ENCODE measurements at places on chromosomes 7 and 10.

DNA sequence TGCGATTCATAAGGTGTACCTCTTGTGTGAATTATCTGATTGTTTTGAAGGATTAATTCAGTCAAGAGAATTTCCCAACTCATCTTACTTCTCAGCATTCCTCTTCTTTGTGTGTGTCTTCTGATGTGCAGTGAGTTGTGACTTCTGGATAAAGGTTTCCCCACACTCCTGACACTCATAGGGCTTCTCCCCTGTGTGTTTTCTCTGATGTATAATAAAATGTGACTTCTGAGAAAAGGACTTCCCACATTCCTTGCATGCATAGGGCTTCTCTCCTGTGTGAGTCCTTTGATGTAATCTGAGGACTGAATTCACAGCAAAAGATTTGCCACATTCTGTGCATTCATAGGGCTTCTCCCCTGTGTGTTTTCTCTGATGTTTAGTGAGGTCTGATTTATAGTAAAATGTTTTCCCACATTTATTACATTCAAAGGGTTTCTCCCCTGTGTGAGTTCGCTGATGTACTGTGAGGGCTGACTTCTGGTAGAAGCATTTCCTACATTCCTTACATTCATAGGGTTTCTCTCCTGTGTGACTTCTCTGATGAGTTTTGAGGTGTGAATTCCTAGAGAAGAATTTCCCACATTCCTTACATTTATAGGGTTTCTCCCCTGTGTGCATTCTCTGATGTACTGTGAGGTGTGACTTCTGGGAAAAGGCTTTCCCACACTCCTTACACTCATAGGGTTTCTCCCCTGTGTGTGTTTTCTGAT, 24.2 kb downstream of the ZNF25 start:
- no peak for DNase-seq

DNA sequence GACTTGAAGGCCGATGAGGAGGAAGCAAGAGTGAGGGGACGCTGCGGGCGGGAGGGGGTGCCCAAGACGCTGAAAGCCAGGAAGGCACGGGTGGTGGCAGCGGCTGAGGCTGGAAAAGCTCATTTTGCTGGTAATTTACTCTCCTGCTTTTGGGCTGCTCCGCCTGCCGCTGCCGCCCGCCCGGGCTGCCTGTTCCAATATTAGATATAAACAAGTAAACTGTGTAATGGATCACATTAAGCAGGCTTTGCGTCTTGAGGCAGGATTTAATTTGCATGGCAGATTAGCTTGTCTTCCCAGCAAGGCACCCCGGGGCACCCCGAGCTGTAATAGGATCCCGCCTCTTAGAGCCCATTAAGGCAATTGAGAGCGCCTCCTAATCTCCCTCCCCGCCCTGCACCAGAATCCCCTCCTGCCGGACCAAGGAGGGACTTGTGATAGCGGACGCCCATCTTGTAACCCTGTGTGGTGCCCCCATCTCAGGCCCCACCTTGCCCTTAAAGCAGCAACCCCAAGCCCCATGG, 46.1 kb upstream of the SLF2 start:
- no peak for DNase-seq

GRCh38 chr10:93915598-93915997, 21.8 kb downstream of the SLC35G1 start:
- no peak for DNase-seq

DNA sequence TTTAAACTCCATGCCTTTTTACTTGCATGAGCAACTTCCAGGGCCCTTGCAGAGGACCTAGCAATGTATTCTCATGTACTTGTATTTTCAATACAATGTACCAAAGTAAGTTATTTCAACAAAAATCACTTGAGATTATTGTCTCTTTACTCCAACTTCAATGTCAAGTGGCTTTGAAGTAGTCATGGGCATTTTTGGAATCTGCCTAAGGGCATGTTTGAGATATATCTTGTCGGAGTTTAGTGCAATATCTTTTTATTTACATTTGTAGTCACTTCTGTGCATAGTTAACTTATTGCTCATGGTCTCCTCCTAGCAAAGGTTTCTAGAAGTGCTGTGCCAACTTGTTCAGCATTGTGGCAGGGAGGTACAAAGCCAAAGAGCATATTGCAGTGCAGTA, 508.7 kb upstream of the SEMA3D start:
- no peak for DNase-seq

GRCh38 chr7:81410471-81411117, 359.3 kb downstream of the HGF start:
- DNase-seq, result no peak

DNA sequence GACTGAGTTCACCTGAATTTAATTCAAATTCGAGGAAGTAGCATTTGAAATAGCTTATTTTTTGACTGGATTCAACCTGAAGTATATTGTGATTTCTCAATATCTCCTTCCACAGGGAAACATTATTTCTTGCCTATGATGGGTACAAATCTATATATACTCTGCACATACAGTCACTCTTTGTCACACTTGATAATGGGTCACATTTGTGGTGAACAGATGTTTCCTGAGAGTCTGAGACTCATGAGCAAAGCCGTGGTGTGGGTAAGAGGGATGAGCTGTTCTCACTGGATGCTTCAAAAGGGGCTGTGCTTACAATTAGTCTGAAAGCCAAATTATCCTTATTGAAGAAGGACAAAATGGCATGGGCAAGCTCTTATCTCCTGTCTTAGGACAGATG, 18.0 kb upstream of the TBXAS1 start:
- DNase-seq, result no peak

DNA sequence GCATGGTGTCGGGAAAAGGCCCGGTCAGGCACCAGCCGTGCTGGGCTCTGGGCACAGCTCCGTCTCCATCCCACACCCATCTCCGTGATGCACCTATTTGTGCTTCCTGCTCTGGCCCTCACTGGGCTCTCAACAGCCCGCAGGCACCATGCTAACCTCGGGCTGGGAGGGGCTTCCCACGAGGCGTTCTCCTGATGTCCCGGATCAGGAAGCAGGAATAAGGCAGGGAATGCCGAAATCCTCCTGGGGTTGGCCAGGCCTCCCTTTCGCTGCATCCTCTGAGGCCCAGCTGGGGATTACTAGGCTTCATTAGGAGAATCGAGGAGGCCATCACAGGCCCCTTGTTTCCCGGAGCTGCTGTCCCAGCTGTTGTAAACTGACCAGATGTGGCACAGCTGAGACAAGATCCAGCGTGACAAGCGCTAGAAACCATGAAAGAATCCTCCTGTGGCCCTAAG, 72.0 kb downstream of the FAM53B start:
- no peak for DNase-seq

DNA sequence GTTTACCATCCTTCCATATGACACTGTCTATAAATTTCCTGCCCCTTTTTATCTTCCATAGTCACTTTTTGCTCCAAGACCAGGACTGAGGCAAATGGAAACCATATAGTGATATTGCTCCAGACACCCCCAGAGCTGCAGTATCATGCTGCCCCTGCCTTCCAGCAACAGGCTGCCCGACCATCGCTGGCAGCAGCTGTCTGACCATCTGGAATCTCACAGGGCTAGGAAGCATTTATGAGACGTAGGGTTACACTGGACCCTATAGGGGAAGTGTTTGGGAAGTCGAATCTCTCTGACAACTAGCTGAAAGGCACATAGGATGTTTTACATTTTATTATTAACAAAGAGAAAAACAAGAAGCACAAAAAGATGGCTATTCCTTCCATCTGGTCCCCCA, 19.4 kb downstream of the ENO4 start:
- DNase-seq, result no peak

GRCh38 chr10:5293691-5294550, 70.8 kb upstream of the UCN3 start:
- DNase-seq, result peak; percentile 61

GRCh38 chr7:29495653-29496052, 68.0 kb upstream of the PRR15 start:
- DNase-seq, result no peak

- DNase-seq, result no peak
Measured at GRCh38 chr7:140005341-140005740, 57.4 kb downstream of the PARP12 start.
